IPS-NIHi11 (cell line): ENCODE measurements at places on chromosomes 6 and 20.

DNA sequence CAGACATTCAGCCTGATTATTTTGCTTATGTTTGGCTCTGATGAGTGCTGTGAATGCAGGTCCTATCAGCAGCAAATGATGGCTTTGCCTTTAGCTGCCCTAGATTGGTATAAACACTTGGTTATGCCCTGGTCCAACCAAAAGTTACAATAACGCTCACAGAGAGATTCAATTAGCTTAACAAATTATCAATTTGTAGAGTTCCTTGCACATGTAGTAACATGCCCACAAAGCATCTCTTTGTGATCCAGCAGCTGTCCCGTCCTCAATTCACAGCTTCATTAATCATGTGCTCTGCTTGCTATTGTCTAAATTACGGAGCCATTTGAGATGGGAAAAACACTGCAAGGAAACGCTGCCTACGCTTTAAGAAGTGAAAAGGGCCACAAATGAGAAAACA is 457.9 kb downstream of the HDGFL1 start:
- DNase-seq = no peak

DNA sequence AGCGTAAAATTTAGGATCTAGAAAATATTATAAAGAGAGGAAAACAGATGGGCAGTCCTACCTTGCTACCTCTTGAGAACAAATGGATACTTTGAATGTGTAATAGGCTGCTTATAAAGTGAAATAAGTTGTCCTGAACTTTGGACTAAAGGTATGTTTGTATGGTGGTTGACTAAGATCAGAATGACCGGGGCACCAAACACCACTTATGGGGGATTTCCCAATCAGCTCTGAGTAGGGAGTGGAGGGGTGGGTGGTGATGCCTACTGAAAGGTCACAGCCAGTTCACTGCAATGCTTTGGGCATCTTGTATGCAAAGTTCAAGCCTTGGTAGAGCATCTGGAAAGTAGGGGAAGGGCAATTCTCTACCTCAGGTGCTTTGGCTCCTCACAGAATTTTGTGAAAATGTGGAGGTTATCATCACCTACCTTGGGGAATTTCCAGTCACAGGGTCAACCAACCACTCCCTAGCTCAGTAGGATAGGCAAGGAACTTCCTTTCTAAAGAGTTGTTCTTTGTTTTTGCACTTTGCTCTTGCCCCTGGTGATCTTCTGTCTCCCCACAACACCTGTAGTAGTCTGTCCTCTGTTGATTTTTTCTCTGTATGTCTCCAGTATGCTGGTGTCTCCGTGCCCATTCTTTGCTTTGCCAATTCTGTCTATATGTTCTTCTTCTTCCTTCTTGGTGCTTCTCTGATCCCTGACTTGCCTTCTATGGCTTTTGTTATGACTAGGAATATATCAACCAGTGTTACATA is at the start of gene TRIM31:
TRIM31 (minus strand) TSS at position 88 of the 757 bp plus-strand sequence. CDS start 285 bp downstream, outside the sequence.
- DNase-seq = no peak

DNA sequence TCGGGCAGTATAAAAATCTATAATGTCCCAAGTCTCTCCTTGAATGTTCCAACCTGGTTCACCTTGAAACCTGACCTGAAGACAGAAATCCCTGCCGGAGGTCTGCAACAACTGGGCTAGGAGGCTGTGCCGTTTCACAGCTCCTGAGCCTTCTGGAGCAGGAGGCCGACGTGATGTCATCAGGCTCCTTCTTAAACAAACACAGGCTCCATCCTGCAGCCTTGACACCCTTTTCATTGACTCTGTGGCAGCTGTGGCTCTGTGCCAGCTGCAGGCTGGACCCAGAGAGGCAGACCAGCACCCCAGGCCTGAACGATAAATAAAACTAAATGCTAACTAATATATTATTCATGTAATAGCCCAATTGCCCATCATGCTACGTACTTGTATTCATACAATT is 483.9 kb downstream of the CD83 start:
- DNase-seq = no peak

- no peak for DNase-seq
These were observed 6.4 kb downstream of the TP53INP2 start for GRCh38 chr20:34710568-34710839.

DNA sequence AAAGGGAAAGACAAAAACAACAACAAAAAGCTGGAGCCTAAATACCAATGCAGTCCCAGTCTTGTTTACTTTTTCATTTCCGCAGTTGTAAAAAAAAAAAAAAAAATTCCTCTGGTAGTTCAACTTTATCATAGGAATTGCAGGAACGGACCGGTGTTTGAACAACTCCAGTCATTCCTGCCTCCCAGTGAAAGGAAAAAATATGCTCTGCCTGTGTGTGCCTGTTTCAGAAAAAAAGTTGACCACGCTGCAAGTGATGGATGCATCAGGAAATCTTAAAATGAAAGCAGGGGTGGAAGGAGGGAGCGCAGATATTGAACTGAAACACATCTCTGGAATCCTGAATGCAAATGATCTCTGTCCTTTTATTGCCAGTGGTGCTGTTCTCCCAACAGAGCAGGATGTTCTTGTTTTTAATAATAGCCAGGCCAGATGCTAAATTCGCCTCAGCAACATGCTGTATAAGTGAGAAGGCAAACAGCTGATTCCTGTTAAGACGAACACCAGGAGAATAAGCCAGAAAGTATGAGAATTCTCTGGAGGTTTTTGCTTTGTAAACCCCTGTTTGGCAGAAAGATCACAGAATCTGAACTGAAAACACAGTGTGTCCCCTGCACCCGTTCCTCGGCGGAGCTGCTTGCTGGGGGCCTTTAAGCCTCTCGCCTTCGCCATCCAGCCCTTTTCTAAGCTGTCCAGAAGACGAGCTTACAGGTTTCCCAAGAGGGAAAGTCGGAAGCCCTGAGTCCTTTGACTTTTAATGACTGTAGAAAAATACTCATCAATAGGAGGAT is 178.4 kb upstream of the SUPT3H start:
- no peak for DNase-seq
